ENCODE measurements at places on chromosomes 7 and 10. TPM values are rescaled to one million over a fixed set of nuclear protein-coding genes. Genes with fewer than 3 reads are reported as not detected.

DNA sequence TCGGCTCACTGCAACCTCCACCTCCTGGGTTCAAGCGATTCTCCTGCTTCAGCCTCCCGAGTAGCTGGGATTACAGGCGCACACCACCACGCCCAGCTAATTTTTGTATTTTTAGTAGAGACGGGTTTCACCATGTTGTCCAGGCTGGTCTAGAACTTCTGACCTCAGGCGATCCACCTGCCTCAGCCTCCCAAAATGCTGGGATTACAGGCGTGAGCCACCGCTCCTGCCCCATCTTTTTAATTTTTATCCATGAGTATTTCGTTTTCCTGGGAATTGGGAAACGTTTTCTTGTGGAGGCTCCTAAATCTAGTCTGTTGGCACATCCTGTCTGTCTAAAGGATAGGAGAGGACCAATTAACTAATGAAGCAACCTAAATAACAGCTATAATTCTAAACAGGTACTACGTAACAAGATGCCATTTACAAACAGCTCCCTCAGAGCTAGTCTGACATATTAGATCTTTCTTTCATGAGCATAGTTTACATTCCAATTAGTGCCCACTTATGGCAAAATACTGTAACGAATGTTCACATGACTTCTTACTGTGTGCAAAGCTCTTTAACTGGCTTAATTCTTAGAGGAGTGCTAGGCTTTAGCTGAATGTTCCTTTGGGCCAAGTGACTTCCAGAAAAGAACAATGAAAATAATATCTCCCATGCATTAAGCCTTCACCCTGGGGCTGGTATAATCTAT, 151.0 kb upstream of the YAE1 start:
- no peak for DNase-seq

DNA sequence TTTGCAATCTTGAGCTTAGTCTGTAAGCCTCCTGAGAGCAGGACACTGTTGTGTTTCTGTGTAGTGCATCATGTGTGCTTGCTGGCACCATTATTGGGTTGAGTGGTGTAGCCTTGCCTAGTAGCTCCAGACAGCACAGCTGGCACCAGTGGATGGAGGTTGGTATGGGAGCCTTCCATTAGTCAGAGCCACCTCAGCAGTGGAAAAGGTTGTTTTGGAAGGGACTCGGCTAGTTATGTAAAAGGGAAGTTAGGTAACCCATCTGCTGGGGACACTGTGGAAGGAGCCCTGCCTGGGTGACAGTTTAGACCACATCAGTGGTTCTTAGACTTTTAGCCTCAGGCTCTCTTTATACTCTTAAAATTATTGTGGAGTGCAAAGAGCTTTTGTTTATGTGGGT, 16.3 kb downstream of the MINDY4 start:
- no peak for DNase-seq

DNA sequence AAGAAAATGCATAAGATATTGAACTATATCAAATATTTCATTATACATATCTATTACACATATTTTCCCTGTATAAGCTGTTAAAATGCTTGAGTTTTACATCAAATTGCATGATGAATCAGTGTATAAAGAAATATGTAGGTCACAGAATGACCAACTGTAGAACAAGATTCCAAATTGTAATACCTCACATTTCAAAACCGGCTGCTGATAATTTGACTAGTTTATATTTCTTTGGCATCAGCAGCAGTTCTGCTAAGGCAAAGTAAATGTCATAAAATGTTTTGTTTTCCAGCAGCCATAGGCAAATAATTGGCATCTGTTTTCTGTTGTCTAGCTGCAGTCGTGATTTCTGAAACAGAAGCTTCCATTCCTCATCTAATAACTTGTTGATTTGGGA, 633.9 kb downstream of the ARL4A start:
- DNase-seq, result no peak

GRCh38 chr7:17770710-17771375, 169.5 kb downstream of the SNX13 start:
- DNase-seq, result no peak

DNA sequence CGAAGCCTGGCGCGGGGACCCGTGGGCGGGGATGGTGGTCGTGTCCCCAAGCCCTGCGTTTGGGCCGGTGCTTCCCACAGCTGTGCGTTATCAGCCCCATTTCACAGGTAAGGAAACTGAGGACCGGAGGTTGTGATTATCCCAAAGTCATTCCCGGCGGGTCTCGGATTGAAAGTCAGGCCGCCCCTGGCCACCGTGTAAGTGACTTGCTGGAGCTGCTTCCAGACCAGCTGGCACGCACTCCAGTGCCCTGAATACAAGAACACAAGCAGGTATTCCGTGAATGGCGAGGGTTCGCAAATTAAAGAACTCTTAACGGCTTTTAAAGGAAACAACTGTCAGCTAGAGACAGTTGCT, 675 bp upstream of the ATE1 start:
- DNase-seq, result no peak

DNA sequence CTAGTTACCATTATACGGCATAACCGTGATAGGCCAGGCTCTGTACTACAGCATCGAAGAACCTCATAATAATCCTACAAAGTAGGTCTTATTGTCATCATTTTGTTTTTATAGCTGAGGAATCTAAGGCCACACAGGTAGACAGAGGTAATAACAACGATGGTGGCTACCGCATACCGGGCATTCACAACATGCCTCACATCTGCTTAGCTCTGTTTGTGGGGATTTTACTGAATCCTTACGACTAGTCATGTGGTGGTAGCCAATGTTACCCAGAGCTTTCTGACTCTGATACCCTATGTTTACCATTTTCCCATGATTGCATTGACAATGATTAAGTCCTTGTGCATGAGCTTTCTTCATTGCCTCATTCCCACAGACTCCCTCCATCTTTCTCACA, 269.4 kb downstream of the TCF7L2 start:
- no peak for DNase-seq

DNA sequence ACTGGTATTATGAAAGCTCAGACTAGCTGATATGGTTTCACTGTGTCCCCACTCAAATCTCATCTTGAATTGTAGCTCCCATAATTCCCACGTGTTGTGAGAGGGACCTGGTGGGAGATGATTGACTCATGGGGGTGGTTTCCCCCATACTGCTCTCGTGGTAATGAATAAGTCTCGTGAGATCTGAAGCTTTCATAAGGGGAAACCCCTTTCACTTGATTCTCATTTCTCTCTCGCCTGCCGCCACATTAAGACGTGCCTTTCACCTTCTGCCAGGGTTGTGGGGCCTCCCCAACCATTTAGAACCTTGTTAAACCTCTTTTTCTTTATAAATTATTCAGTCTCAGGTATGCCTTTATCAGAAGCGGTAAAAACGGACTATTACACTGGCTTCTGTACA, 40.3 kb downstream of the COL13A1 start:
- DNase-seq, result peak; percentile 41

DNA sequence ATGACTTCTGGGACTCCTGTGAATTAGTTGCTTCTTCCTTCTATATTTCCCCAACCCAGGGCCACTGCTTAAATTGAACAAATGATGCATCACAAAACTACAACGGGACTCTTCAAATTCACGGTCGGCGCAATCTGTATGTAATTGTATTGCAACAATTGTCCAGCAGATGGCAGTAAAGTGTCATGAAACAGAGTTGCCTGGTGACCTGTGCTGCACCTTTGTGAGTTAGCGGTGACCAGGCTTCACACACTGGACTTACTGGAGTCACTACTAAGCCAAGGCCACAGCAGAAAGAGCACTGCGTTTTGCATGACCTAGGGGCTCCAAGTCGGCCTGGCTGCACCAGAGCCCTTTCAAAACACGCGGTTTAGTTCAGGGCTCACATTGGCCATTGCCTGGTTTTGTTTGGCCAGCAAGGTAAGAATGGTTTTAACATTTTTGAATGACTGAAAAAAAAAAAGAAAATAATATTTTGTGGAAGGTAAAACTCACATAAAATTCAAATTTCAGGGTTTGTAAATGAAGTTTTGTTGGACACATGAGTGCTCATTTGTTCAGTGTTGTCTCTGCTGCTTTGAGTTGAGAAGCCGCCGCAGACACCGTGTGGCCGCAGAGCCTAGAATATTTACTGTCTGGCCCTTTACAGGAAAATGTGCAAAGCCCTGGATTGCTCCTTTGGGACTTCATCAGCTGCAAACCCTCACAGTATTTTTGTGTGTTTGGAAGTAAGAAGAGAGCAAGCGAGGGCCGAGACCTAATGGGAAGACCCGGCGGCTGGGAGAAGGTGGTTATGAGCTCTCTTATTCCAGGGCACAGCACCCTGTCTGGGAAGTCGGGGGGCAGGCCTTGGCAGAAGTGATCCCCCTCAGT, 23.2 kb upstream of the ZNF32 start:
- DNase-seq, result peak; percentile 53

- peak; percentile 33 for DNase-seq
Observed at GRCh38 chr7:141700848-141701371, 1.1 kb downstream of the DENND11 start.

DNA sequence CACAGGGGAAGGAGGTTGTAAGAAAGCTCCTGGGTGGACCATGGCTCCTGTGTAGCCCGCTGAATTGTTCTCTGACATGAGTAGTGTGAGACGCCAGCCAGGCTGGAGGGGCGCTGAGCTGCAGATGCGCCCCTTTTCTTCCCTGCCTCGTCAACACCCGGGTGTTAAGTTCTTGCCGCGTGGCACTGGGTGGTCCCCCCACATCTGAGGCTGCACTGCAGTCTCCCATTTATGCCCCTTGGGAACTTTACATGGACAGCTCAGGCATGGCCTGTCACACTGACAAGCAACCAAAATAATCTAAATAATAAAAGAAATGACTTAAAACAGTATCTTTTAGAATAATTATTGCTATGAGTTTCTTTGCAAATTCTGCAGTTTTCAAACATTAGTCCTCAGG, 34.6 kb upstream of the HSPA12A start:
- no peak for DNase-seq

- no peak for DNase-seq
Observed at GRCh38 chr7:115637128-115637527, 393.4 kb downstream of the TFEC start.

DNA sequence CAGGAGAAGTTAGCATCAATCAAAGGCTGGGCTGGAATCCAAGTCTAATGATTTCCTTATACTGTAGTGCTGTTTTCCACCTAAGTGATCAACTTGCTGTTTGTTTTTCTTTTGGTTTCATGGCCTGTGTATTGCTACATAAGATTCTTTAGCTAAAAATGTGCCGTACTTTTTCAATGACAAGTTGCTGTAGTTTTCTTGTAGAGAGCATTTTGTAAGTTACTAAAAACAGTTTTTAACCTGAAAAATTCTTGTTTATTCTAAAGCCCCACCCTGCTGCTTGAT, 1.3 kb downstream of the HELLS start:
- DNase-seq, result no peak

GRCh38 chr10:127300868-127301321, 104.5 kb upstream of the INSYN2A start:
- DNase-seq, result no peak

DNA sequence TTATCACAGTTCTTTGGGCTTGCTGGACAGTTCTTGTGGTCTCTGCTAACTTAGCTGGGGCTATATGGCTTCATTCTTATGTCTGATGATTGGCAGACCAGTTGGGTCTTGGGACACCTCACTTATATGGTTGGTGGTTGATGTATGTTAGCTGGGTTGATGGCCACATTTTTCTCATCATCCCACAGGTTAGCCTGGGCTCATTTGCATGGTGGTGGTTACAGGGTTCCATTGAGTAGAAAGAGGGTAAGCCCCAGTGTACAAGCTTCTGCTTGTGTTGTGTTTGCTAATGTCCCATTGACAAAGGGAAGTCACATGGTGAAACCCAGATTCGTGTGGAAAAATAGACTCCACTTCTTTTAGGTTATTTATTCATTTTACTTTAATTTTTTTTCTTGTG, 40.6 kb downstream of the TMEM60 start:
- DNase-seq, result peak; percentile 20

TPST1 gene
- total RNA-seq, result 1.1 TPM

H2BK1 gene
- not detected for total RNA-seq

AASS gene
- total RNA-seq, result 2.1 TPM

CHST15 gene
- total RNA-seq, result 0.43 TPM

PNLIPRP1 gene
- not detected for total RNA-seq

OR2A1 gene
- total RNA-seq, result not detected

PRSS1 gene
- total RNA-seq, result not detected

OGDHL gene
- total RNA-seq, result 0.44 TPM
